ENCODE measurements at places on chromosomes 7 and 10.

GRCh38 chr10:133388973-133389818 is 4.8 kb upstream of the MTG1 start:
- no peak for DNase-seq

- DNase-seq = no peak
Measured at GRCh38 chr10:124993736-124994451, 52.0 kb downstream of the ZRANB1 start.

DNA sequence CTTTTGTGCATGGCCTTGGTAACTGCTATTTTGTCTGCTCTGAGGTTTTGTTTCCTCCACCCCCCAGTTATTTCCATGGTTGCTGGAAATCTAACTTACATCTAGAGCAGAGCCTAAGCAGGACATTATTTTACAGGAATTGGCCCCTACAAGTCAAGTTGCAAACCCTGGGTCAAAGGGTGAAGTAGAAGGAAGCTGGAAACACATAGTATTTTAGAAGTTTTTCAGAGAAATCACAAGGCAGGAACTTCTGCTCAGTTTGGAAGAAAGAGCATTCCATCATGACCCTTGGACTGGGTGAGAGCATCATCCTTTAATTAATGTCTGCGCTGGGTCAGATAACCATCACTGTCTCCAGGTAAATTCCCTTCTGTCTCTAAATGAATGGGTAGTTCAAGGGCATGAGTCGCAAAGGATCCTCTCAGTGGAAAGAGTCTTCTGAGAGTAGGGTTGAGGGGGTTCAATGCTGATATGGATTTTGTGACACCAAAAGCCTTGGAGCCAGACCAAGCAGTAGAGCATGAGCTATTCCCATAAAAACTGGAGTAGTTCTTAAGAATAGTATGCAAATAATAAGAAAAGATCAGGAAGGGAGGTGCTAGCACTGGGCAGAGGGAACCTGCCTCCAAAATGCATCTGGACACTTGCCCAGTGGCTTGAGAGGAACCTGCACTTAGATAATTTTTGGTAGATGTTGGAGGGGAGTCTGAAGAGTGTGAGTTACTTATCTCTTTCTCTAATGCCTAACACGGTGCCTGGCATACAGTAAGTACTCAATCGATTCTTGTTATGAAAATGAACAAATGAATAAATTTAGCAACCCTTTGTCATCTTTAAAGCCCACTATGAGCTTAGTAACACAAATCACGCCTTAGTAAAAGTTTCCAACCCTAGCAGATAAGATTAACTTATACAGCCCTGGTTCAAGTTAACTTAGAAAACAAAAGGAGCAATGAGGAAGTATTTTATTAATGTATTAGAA is 160.6 kb upstream of the ADO start:
- no peak for DNase-seq

DNA sequence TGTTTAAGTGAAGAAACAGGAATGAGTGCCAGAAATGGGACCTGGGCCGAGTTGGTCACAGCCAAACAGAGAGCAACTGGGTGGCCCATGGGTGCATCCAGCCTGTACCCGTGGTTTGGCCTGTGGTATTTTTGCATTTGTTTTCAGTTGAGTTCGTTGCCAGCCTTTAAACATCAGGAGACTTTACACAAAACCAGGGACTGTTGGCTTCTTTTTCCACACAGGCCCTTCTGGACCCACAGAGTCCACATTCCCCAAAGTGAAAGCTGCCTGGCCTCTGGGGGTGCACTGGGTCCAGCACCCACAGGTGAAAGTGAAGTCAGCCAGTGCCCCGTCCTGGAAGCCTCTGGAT is 54.1 kb upstream of the TNS3 start:
- no peak for DNase-seq

DNA sequence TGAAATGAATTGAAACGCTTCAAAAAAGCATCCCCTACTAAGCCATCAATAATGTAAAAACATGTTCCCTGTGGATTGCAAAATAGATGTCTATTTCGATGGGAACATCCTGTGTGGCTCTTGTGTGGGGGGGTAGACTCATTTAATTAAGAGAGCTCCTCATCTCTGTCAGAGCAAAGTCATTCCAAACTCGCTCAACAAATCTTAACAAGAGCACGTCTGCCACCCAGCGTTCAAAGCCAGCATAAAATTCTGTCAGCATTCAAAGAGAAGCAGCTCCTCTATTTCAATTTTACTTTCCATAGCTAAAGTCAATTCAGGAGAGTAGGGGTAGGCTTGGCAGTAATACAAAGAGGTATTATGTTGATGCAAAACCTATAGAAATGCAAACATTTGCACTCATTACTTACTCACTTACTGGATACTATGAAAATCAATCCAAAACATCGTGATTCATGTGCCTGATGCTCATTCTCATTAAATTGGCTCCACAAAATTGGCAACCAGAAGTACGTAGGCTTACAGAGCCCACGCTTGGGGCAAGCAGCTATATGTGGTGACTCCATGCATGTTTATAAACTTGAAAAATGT is 114.9 kb downstream of the IPMK start:
- DNase-seq = peak; percentile 68

- no peak for DNase-seq
Measured at GRCh38 chr7:20858951-20859350, 72.3 kb upstream of the SP8 start.

GRCh38 chr10:93751832-93752231 is 5.9 kb upstream of the LGI1 start:
- peak; percentile 50 for DNase-seq

GRCh38 chr7:69617364-69617763 is 19.1 kb downstream of the AUTS2 start:
- no peak for DNase-seq

GRCh38 chr7:1159891-1160669 is at the start of gene ZFAND2A:
Gene ZFAND2A (minus strand): TSS chr7:1160196. CDS start chr7:1158212, 1,984 bp downstream.
- DNase-seq = peak; percentile 97

DNA sequence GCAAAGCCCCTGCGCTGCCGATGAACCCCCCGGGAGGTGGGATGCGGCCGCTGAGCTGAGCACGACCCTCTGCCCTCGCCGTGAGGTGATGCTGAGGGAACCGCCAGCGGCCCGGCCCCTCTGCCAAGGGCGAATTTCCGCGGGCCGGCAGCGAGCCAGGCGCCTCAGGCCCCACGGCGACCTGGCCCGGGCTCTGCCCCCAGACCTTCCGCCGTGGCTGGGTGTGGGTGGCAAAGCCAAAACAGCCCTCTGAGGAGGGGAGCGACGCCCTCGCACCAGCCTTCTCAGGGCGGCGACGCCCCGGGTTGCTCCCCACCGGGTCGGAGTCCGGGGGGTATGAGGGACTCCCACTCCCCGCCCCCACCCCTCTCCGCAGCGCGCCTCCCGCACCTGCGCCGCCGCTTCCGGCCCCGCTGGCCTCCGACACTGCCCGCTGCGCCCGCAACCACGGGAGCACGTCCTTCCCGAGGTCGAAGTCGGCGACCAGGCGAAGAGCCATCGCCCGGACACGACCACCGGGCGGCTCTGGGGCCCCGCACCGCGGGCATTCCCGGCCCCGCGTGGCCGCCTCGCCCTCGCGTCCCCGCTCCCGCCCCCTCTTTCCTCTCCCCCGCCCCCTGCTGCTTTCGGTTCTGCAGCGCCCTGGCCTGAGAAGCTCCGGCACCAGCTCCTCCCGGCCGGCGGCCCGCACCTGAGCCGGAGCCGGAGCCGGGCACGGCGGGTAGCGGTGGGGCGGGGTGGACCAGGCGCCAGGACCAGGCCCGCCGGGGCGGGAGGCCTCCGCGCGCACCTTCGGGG is at the start of gene GSAP:
TSS of gene GSAP (minus strand) at position 527 of the 798 bp plus-strand sequence. CDS start at position 499, 28 bp downstream.
- peak; percentile 46 for DNase-seq

DNA sequence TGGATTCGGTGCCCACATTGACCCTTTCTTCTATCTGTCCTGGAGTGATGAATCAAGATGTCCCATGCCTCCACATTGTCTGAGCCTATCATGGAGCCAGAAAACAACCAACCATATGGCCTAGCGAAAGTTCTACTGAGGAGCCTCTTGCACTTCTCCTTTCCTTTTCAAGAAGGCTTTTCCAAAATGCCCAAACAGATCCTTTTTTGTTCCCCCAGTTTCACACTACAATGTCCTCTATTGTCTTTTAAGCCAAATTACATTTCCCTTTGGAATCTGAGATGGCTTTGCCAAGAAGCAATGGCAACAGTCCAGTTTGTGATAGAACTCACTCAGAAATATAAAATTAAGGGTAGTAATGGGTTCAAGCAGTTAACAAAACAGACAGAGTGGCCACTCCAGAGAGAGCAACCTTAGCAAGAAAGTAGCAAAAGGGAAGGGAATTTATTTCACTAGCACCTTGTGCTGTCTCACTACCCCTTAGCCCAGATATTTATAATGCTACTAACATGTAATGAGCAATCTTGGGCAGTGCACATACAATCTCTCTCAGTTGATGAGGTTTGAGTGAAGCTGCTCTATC is 194.6 kb upstream of the PDE1C start:
- no peak for DNase-seq

GRCh38 chr7:45659496-45660139 is 85.5 kb downstream of the ADCY1 start:
- DNase-seq = no peak

DNA sequence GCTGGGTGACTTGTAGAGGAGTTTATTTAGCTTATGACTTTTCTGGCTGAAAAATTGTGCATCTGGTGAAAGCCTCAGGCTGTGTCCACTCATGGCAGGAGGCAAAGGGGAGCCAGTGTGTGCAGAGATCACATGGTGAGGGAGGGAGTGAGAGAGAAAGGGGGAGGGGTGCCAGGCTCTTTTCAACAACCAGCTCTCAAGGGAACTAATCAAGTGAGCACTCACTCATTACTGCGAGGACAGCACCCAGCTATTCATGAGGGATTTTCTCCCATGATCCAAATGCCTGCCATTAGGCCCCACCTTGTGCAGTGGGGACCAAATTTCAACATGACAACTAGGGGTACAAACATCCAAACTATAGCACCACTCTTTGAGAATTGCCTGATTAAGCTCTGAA is 590.2 kb downstream of the MAGI2 start:
- no peak for DNase-seq

DNA sequence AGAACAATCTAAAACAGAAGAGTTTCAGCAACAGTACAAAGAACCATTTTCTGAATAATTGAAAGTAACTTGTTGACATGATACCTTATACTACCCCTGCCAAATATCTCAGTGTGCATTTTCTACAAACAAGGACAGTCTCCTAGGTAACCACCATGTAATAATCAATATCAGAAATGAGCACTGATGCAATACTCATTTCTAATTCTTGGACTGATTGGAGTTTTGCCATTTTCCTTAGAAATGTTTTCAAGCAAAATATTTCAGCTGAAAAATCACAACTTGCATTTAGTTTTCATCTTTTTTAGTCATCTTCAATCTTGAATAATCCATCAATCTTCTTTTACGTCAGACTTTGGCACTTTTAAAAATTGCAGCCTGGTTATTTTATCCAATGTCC is 420.2 kb downstream of the CDC14C start:
- DNase-seq = no peak

DNA sequence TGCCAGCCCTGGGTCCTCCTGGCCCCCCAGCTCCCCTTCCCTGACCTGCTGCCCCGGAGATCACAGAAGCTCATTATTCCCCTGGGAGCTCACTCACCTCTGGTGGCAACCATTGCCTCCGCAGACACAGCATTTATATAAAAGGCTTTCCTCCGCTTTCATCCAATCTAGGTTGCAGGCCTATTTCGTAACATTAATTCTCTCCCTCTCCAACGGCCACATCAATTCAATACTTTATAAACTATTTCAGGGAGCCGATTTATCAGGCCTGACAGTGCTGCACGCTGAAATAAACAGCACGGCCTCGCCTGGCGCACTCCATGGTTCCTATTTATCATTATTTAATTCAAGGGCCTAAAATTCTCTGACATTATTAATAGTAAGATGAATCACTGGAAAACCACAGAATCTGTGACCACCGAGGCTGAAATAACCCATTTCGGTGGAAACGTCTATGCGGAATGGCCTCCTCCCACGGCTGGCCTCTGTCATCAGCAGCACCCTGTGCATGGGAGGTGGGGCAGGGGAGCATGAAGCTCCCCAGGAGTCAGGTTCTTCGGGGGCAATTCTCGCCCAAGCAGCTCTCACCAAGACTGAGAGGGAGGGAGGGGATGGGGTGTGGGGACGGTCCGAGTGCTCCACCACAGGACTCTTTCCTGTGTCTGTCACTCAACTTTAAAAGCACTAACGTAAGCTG is 249.3 kb upstream of the PFKP start:
- DNase-seq = no peak

- DNase-seq = peak; percentile 23
Measured at GRCh38 chr7:100509231-100509630, 25.5 kb downstream of the NYAP1 start.

GRCh38 chr7:28408960-28409715 is 3.2 kb upstream of the CREB5 start:
- peak; percentile 93 for DNase-seq

GRCh38 chr7:73718905-73719805 is at the start of gene STX1A:
Gene STX1A (minus strand): TSS chr7:73719669. CDS start chr7:73719631, 38 bp downstream.
- DNase-seq = peak; percentile 73

- DNase-seq = no peak
Measured at GRCh38 chr10:50490241-50490640, 133.5 kb downstream of the SGMS1 start.

GRCh38 chr7:1665549-1666316 is 4.3 kb upstream of the ELFN1 start:
- peak; percentile 56 for DNase-seq

DNA sequence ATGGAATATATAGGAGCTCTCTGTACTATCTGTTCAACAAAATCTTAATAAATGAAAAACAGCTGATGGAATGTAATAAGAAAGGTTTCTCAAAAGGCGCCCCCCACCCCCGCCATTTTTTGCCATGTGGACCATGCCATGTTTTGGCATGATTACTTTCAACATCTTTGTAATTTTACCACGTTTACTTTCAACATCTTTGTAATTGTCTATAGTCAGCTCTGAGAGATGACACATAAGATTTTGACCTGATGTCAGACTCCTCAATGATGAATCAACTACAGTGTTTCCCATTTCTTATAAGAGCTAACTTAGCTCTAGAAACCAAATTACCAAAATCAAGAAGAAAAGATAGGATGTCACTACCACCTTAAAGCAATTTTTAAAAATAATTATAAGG is 144.9 kb upstream of the AHR start:
- no peak for DNase-seq

- DNase-seq = peak; percentile 66
Measured at GRCh38 chr7:142348921-142349405, 91.1 kb upstream of the PRSS58 start.

DNA sequence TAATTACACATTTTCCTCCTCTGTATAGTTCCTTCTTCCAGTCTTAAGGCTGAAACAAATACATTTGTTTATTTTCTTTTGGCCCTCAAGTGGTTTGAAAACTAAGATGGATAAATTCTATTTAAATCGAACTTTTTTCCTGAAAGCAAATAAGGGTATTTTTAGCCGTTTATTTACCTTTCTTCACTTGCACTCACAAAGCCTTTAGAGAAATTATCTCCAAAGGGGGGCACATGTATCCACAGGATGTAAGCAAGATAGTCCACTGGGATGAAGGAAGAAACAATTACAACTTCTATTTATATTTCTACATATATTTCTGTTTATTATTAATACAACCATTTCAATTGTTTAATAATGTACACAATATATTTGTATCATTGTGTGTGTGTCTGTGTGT is 10.2 kb downstream of the CPA4 start:
- DNase-seq = no peak

- no peak for DNase-seq
Measured at GRCh38 chr10:131979821-131980270, 1.9 kb downstream of the BNIP3 start.

Measured in NCI-H82 (cell line).